ENCODE measurements at places on chromosomes 6 and 20.

DNA sequence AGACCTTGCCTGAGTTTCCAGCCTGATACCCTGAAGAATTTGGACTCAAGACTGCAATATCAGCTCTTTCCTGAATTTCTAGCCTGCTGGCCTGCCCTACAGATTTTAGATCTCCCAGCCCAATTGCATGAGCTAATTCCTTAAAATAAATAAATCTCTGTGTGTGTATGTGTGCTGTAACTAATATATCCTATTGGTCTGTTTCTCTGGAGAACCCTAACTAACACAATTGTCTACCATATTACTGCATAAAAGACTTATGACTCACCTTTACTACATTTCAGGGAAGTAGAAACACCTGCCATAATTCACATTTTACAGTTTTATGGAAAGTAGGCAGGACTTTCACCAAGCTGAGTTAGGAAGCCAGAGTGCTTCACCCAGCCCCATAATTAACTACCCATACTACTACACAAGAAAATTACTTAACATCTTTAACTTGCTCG lies 90.7 kb upstream of the BEND6 start:
- DNase-seq: no peak

DNA sequence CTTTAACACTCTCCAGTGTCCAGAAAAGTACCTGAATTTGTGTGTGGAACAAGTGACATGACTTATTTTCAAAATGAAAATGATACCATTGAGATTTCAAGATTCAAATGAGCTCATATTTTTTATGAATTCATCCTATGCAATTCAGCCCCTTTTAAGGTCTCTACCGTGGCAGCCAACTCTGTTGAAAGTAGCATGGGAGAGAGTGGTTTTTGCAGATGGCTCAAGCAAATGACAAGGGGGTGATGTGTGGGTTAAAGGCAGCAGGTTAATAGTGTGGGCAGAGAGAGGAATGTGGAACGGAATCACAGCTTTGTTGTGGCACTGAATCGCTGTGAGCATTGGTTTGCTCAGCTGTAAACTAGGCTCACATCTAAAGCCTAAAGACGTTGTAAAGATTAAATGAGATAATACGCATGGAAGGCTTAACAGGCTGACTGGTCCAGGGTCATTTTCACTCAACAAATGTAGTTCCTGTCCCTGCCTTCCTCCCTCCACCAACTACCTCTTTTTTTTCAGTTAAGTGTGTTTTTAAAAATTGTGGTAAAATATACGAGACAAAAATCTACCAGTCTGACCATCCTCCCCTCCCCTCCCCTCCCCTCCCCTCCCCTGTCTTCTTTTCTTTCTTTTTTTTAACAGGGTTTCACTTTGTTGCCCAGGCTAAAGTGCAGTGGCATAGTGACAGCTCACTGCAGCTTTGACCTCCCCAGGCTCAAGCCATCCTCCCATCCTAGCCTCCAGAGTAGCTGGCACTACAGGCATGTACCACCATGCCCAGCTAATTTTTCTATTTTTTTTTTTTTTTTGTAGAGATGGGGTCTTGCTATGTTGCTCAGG lies 114.7 kb upstream of the ZNF217 start:
- no peak for DNase-seq

DNA sequence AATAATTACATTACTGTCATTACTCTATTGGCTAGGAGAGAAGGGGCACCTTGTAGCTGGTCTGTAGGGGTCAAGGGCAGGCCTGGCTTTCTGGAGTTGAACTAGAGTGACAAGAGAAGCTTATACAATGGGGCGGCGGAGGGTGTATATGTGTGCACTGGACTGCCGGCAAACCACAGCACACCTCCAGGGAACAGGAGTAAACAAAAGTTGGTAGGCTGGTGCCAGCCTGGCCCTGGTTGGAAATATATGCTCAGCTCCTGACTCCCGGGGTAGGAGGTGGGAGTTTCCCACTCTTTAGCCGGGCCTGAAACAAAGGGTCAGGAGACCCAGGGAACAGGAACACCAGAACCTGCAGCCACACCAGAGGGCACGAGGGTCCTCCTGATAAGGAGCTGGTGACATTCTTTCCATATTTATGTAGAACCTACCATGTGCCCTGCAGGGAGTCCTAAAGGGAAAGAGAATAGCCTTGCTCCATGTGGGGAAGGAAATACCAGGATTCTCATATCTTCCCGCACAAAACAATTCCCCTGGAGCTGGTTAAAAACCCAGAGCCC lies 5.1 kb downstream of the C6orf132 start:
- peak; percentile 53 for DNase-seq

GRCh38 chr6:92806254-92806653 lies 613.1 kb downstream of the EPHA7 start:
- DNase-seq: no peak

DNA sequence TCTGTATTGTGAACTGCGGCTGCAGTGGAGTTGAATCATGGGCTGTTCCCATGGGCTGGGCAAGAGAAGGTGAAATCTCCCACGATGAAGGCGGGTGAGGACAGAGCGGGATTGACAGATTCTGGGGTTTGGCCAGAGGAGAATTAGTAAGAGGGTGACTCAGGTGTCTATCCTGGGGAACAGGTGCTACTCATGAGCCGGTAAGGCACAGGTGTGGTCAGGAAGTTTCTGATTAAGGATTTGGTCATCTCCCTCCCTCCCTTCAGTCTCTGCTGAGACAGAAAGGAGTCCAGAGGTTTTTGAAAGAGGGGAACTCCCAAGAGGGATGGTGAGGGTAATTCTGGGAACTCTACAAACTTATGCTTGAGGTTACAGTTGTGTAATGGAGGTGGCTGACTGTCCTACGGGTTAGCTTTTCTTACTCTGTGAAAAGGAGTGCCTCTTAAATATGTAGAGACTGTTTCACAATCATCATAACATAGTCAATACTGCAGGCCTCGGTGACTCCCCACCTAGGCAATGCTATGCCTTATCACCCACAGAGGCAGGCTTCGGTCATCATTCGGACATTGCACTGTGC lies 31.5 kb downstream of the SERPINB1 start:
- peak; percentile 100 for DNase-seq

DNA sequence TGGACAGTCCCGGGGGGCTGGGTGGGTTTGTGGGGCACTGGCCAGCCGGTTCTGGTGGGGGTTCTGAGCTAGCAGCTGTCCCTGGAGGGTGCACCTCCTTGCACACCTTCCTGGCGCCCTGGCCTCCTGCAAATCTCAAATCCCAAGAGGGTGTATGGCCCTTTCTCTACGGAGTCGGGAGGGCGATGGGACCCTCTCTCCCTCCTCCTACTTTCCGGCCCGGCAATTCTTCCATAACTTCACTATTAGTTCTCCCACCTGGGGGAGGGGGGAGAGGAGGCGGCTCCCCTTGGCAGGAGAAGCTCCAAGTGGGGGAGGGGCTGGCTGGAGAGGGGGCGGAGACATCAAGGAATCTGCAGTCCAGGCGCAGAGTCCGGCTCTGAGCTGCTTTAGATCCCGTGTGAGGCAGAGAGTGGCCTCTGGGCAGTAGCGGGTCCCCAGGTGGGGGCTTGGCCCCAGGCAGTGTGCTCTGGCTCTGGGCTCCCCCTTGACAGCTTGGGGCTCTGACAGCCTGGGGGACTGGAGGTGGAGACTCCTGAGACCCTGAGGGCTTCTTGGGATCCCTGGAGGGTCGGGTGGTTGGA lies 1.4 kb upstream of the LAMA5 start:
- no peak for DNase-seq

DNA sequence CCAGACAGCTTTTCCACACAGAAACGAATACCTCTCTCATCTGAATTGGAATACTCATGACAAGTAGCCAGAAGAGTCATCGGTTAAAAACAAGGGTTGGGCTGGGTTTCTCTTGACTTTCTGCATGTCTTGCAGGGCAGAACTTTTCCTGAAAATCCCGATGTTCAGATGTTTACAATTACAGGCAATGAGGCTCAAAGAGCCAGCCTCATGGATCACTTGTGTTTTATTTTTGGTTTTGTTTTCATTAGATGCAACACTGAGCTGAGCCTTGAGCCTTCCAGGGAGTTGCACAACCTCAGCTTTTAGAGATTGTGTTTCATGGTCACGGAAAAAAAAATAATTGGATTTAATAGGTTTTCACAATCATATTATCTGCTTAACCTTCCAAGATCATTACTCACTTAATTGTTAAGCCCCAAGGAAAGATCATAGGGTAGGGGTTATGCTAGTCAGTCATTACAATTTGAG lies 288.1 kb upstream of the PRDM1 start:
- no peak for DNase-seq

GRCh38 chr6:132365281-132365907 lies 35.9 kb downstream of the MOXD1 start:
- DNase-seq: no peak

GRCh38 chr20:20608641-20609040 lies 103.8 kb downstream of the RALGAPA2 start:
- no peak for DNase-seq

DNA sequence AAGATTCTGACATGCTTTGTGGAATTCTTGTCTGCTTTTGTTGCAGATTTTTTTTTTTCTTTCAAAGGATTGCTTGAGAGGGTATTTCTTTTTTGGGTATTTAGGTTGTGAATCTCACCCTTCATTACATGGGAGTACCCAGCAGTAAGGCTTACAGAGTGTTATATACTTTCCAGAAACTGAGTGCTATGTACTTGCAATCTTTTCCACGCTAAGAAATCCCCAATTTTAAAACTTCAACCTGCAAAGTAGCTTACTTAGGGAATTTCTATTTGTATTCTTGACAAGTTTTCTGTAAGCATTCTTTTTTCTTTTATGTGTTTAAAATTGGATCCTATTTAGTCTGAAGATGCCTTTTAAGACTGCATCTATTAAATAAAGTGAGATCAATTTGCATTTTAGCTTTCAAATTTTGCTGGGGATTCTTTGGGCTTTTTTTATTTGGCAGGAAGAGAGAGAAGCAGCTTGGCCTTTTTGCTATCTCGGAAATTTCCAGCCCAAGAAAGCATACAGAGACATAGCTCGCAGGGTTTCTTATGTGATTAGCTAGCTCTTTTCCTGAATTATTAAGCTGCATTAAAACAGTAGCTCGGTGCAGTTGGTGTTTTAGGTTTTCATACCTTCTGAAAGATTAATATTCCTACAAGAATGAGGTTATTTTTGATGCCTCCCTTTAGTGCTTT lies 42.6 kb downstream of the KCNS1 start:
- DNase-seq: no peak

- peak; percentile 98 for DNase-seq
Observed at GRCh38 chr20:24746351-24746685, 202.8 kb upstream of the CST7 start.

GRCh38 chr20:58081846-58082245 lies 146.6 kb downstream of the ANKRD60 start:
- peak; percentile 11 for DNase-seq

- peak; percentile 94 for DNase-seq
Observed at GRCh38 chr6:129795261-129795660, 65.9 kb downstream of the TMEM244 start.

- DNase-seq: no peak
Observed at GRCh38 chr20:17698384-17698783, 1.4 kb upstream of the BANF2 start.

GRCh38 chr6:2035826-2036709 lies 209.3 kb downstream of the GMDS start:
- DNase-seq: no peak

GRCh38 chr6:64507661-64508060 lies 872.1 kb downstream of the PHF3 start:
- DNase-seq: no peak

GRCh38 chr6:144888621-144889020 lies 603.5 kb downstream of the UTRN start:
- DNase-seq: no peak

- no peak for DNase-seq
Observed at GRCh38 chr6:132382630-132383175, 18.6 kb downstream of the MOXD1 start.

GRCh38 chr6:150327117-150327774 lies 41.6 kb upstream of the IYD start:
- no peak for DNase-seq
